COLO829 (cell line): ENCODE measurements at places on chromosomes 1 and 21.

GRCh38 chr1:203145321-203146041 lies 18.0 kb downstream of the ADORA1 start:
- no peak for DNase-seq

GRCh38 chr1:154427173-154428139 lies 22.3 kb downstream of the IL6R start:
- DNase-seq, result no peak

GRCh38 chr1:65429806-65430205 lies 9.3 kb downstream of the LEPR start:
- DNase-seq, result no peak

DNA sequence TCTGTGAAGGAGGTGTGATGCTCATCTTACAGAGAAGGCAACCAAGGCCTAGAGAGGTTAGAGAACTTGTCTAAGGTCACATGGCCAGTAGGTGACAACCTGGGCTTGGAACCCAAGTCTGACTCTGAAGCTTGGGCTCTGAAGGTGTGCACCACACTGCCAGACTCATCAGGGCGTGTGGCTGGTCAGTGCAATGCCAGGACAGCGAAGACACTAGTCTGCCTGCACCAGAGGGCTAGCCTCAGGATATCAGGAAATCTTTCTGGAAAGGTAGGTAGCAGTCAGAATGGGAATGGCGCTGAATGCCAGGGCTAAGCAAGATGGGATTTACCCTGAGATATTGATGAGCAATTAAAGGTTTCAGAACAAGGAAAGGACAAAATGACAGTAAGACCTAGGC lies 34.9 kb downstream of the ELK4 start:
- no peak for DNase-seq

DNA sequence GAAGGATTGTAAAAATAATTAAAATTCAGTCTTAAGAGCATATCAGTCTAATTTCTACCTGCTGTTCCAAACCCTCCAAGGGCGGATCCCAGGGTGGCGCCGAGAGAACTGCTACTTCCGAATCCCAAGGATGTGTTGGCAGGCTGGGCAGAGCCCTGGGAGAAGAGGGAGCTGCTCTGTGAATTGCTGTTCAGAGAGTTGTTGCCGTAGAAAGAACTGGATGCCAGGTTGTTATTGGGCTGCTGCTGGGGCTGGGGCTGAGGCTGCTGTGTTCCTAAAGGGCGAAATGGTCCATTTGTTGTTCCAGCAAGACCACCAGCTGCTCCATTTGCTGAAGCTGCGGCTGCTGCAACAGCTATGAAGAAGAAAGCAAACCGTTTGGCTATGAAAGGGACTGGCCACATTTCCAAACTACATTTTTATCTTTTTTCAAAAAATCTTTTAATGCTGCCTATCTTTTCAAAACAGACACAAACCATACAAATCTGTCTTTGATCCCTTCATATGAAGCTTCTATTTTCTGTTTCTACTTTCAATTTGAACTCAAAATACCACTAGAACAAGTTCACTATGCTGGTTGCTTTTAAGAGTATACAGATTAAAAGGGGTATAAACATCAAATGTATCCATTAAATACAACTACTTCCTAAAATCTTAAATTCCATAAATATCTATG lies 57.5 kb upstream of the SDC3 start:
- DNase-seq, result no peak

- DNase-seq, result peak; percentile 88
These were observed 14.7 kb downstream of the ZBTB7B start for GRCh38 chr1:155017041-155017945.

DNA sequence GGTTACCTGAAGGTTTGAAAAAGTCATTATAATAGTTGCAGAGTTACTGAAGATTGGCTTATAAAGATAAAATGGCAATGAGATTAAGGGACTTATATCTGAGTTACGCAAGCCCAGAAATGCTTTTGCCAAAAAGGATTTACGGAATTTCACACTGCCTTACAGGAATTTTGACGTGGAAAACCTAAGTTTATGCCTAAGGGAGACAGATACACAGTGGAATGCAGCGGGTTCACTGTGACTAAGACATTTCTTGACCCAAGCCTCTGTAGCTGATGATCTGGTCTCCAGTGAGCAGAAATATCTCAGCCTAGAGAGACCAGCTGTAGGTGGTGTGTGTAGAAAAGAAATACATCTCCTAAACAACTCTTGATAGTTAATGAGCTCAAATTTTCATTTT lies 10.1 kb upstream of the EXO1 start:
- no peak for DNase-seq

- DNase-seq, result no peak
These were observed 17.2 kb downstream of the ATP1A1 start for GRCh38 chr1:116390195-116390594.

GRCh38 chr1:212477680-212478466 lies 45.2 kb downstream of the NENF start:
- no peak for DNase-seq

- DNase-seq, result no peak
These were observed 5.8 kb downstream of the TTC13 start for GRCh38 chr1:230972855-230973271.

DNA sequence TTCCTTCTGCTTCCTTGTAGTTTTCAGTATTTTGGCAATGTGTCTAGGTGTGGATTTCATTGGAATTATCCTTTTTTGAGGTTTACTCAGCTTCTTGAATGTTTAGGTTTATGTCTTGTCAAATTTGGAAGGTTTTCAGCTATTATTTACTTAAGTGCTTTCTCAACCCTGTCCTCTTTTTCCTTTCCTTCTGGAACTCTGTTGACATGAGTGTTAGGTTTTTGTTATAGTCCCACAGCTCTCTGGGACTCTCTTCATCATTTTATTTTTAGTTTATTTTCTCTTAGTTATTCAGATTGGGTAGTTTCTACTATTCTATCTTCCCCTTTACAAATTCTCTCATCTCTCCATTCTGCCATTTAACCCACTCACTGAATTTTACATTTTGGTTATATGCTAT lies 63.1 kb upstream of the GPR88 start:
- DNase-seq, result no peak
